ENCODE measurements at places on chromosomes 1 and 21.

DNA sequence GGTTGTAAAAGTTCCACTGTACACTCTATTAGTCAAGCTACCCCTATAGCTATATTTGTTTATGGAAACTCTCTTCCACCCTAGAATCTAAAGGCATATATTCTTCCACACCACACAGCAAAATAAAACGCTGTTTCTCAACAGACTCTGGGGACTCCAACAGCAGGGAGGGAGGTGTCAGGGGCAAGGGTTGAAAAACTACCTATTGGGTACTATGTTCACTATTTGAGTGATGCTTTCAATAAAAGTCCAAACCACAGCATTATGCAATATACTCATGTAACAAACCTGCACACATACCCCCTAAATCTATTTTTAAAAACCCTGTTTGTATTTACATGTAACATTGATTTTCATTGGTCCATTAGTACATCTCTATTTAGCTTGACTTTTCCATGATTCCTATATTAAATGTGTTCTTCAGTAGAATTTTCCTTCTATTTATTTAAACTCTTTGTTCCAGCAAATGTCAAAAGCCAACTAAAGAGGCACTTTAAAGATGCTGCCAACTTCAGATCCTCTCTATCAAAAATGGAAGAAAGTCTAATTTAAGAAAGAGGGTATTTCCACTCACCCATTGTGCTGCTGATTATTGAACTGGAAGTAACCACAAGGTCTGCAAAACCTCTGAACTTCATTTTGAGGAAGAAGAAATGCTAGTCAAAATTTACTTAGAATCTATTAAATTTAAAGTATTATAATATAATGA lies 26.2 kb downstream of the RGS7 start:
- no peak for DNase-seq

DNA sequence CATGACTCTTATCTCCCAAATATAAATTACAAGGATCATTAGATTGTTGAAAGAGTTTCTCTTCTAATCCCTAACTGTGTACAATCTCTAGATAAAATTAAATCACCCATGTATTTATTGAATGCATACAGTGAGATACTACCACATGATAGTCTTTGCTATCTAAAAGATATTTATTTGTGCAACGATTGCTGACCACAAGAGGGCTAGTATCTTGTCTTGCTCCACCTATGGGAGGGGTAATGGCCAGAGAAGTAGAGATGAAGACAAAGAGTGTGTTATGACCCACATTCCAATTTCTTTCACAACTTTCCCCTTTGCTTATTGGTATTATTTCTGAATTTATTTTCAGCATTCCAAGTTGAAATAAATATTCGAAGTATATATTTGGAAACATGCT lies 13.7 kb downstream of the PYHIN1 start:
- DNase-seq, result no peak

DNA sequence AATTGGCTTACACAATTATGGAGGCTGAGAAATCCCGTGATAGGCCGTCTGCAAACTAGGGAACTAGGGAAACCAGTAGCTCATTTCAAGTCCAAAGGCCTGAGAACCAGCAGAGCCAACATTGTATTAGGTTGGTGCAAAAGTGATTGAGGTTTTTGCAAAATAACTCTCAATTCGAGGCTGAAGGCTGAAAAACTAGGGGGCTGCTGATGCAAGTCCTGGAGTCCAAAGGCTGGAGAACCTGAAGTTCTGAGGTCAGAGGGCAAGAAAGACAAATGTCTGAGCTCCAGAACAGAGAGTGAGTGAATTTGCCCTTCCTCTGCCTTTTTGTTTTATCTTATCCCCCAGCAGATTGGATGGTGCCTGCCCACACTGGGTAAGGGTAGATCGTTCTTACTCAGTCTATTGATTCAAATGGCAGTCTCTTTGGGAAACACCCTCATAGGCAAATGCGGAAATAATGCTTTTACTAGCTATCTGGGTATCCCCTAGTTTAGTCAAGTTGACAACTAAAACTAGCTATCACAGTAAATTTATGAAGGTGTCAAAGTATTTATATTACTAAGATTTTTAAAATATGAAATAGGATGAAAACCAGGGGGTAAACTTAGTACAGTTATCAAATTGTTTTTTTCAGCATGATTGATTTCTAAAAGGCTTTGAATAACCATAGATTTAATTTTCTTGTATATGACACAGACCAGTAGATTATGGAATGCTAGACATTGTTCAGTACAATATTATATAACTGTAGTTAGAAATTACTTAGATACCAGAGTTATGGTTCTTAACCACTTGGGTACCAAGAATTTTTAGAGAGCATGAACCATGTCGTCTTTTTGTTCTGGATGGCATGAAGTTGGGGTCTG lies 15.4 kb downstream of the RABGAP1L start:
- no peak for DNase-seq

GRCh38 chr1:208604295-208604694 lies 360.1 kb upstream of the PLXNA2 start:
- DNase-seq, result no peak

DNA sequence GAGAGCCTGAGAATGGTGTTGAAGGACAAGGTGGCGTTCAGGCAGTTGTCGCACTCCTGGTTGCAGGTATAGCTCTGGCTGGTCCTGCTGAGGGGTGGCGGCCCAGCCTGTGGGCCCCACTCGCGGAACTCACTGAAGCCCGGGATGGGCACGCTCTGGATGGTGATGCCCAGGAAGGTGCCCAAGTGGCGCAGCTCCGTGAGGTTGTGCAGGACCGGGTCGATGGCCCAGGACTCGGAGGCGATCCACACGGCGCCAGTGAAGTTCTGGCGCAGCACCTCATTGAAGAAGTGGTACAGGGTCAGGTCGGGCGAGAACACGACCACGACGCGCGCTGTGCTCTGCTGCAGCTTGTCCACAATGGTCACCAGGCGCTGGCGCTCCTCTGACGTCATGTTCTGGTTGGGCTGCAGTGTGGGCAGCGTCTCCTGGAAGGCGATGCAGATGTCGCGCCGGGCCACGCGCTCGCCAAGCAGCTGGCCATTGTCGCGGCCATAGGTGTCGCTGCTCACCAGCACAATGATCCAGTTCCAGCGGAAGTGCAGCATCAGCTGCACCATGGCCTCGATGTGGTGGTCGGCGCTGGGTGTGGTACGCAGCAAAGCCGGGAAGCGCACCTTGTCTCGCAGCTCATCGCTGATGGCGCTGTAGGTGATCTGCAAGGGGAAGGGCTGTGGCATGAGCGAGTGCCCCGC lies 5.0 kb downstream of the TAS1R2 start:
- no peak for DNase-seq
